ENCODE measurements at places on chromosomes 13 and 19. TPM values are rescaled to one million over a fixed set of nuclear protein-coding genes. Genes with fewer than 3 reads are reported as not detected.

ZNF433 gene
- polyA plus RNA-seq, result 0.27 TPM

DNA sequence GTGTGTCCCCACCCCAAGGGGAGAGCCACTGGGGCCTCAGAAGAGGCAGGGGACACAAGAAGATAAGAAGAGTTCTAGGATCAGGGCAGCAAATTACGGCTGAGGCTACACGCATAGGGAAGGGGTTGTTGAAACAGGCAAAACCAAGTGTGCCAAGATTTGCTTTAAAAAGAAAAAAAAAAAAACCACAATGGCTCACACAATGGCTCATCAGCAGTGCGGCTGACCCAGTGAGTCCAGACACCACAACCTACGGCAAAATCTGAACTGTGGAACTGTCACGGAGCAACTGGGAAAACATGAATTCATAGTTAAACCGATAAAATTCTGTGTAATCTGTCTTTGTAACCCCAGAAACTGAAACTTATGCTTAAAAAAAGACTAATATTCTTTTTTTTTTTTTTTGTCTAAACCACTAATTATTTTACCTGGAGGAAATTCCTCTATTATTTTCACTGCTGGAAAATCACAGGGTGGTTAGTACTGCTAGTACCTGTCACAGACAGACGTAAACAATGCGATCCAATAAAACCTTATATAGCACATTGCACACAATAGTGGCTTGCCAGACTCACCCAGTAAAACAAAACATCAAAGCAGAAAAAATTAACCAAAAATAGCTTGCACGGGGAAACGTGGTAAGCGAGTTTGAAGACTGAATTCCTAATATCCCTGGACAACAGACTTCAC lies 325.4 kb upstream of the TSHZ3 start:
- H3K36me3 ChIP-seq, result no peaks in the 10 kb centered on the region
- H3K4me1 ChIP-seq, result no peaks in the 10 kb centered on the region
- H3K27ac ChIP-seq, result no peak overlapping the region
- DNase-seq, result no peak
- H3K4me3 ChIP-seq, result no peak overlapping the region
- no peaks in the 10 kb centered on the region for H3K27me3 ChIP-seq

PABPC3 gene
- polyA plus RNA-seq, result 0.52 TPM

- H3K27ac ChIP-seq, result no peak overlapping the region
- H3K4me3 ChIP-seq, result no peak overlapping the region
- H3K36me3 ChIP-seq, result no peaks in the 10 kb centered on the region
- no peak for DNase-seq
- peaks cover 8% of the 10 kb centered on the region for H3K4me1 ChIP-seq
Measured at GRCh38 chr19:16374436-16374835, 49.8 kb downstream of the KLF2 start.

- no peaks in the 10 kb centered on the region for H3K36me3 ChIP-seq
- no peak for DNase-seq
- H3K27ac ChIP-seq, result no peak overlapping the region
Measured at GRCh38 chr13:107332188-107332587, 764.3 kb upstream of the ARGLU1 start.

- H3K4me1 ChIP-seq, result peaks cover 13% of the 10 kb centered on the region
- H3K36me3 ChIP-seq, result no peaks in the 10 kb centered on the region
- no peak for DNase-seq
- peaks cover 84% of the 10 kb centered on the region for H3K27me3 ChIP-seq
Measured at GRCh38 chr19:1752009-1752756, 1.1 kb upstream of the ONECUT3 start.
